ENCODE measurements at places on chromosomes 7 and 10. TPM values are rescaled to one million over a fixed set of nuclear protein-coding genes. Genes with fewer than 3 reads are reported as not detected.

TSPAN13 gene
- 25.9 TPM for total RNA-seq

DNA sequence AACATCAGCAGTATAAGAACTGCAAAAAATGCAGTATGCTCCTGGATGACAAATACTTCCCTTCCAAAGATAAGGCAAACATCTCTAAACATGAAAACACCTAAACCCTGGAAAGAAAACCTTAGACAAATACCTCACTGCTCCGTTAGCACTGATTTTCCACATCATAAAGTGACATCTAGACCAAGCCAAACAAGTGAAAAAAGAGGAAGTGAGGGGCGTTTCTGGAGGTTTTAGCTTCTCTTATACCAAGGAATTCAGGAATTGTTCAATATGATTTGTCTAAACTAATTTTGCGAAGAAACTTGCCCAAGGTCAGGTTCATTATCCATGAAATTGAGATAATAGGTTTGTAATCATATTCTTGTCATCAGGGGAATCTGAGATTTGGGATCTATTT lies 279.7 kb downstream of the ADRA2A start:
- no peak for DNase-seq

- peak; percentile 18 for DNase-seq
Observed at GRCh38 chr10:47311193-47311931, 10.9 kb upstream of the GDF2 start.

GRCh38 chr7:4256286-4256685 lies 425.8 kb upstream of the FOXK1 start:
- DNase-seq = no peak

- DNase-seq = no peak
Observed at GRCh38 chr7:134245253-134245652, 71.5 kb downstream of the SLC35B4 start.

AZGP1 gene
- total RNA-seq = 43.2 TPM

DNA sequence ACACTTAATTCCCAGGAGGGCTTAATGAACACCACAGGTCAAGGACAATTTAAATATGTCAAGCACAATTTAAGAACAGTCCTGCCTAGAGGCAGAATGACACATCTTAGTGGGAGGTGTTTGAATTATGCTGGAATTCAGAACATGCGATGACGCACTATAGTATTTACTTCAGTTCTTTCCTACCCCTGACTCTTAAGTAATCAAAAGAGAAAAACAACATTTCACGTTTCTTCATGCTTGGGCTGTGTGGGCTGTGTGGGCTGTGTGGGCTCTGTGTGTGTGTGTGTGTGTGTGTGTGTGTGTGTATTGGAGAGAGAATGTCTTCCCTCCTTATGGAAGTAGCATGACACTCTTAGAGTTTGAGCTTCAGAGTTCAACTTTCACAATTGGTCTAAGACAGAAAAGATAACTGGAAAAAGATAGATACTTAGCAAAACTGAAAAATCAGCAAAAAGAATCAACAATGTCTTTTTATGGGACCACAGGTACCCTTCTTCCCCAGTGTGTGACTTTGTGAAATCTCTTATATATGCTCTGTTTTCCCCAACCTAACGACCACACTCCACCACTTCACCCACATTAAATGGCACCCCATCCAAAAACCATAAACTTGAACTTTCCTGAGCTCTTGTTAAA lies 33.7 kb upstream of the CABCOCO1 start:
- no peak for DNase-seq

DNA sequence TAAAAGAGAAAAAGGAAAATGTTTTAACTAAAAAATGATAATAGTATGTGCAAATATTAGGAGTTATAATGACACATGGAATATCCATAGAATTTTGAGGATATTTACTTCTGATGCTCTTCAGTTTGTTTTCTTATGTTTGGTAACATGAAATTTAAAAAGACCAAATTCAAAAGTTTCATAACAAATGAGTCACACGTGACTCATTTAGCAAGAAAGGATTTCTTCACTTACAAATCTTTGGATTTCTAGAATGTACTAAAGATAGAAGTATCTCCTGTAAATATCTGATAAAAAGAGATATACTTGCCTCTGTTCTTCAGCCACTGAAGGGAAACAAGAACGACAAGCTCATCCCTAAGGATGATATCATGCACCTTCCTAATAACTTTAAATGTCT lies 774.5 kb upstream of the LRRTM3 start:
- DNase-seq = no peak

CAMK2G gene
- total RNA-seq = 44.2 TPM

DNA sequence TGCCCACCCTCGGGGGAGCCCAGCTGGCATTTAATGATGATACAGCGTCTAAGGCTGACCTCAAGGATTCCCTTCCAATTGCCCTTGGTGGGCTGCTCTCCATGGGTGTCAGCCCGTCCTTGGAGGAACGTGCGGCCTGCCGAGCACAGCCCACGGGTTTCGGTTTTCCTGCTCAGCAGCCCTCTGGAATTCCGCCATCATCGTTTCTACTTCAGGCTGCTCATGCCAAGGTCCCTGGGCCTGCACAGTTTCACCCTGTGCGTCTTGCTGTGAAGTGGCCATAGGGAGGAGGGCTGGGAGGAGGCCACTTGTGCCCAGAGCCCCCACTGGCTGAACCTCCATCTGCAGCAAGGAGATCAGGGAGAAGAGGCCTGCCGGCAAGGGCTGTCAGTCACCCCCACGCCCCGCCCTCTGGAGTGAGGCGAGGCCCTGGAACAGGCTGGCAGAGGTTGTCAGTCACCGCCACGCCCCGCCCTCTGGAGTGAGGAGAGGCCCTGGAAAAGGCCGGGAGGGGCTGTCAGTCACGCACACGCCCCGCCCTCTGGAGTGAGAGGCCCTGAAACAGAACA lies 82.8 kb downstream of the CHST15 start:
- DNase-seq = no peak

DNA sequence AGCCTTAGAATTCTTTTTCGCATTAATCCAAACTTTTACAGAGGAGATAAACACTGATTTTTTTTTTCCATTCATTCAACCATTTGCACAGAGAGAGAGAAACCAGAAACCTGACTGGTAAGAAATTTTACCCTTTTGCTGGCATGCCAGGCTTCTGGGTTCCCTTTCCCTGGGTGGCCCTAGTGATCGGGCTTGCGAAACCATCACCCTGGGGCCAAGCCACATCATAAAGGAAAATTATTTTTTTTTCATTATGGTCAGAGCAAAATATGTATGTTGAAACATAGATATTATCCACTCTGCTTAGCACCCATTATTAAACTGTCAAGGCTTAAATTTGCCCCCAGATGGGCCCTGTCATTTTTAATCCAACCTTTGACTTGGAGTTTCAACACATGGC lies 55.4 kb upstream of the INHBA start:
- no peak for DNase-seq

GRCh38 chr10:108323274-108323798 lies 1158.8 kb upstream of the SORCS1 start:
- DNase-seq = no peak

DNA sequence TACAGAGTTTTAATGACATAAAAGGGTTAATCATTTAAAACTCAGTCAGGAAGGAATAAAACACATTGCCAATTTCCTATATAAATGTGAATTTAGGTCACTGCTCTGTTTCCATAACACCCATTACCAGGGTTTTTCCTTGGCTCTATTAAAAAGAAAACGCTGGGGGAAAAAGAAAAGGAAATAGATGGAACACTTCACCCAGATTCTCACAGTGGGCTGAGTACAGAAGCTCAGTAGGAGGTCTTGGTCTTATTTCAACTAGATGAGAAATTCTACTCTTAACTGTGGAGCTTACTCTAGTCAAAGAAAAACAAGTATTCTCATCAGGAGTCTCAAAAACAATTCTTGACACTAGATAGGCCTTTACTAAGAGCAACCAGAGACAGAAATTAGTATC lies 36.5 kb downstream of the GLUD1 start:
- DNase-seq = no peak

DNA sequence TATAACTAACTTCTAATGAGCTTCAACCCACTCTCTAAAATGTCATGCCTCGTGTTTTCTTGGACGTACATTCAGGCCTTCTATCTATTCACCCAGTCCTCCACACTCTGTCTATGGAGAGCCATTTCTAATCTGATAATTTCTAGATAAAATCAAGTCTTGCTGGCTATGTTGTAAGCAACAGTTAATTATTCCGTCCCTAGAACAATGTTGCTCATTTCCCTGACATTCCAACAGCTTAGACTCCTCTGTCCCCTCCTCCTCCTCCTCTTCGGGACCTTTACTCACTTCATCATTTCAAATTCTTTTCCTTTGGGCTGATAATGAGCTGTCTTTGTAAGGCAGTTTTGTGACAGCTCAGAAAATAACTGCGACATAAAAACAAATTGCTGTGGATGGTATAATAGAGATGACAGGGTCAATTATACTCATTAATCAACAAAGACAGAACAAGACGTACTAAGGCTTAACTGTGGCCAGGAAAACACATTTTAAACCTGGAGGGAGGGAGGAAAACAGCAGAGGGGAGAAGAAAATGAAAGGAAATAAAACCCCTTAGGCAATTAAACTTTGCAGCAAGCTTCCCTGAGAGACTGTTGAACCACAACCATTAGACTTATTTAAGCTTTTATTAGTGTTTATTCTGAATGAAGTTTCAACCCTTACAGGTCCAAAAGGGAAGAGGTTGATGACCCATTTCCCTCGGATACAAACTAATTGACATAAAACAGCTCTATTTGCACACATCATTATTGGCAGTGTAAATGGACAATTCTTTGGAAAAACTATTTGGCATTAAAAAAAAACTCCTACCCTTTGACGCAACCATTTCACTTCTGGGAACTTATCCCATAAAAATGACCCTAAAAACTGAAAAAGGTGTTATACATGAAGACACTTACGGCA lies 179.1 kb downstream of the SFMBT2 start:
- DNase-seq = no peak

DNA sequence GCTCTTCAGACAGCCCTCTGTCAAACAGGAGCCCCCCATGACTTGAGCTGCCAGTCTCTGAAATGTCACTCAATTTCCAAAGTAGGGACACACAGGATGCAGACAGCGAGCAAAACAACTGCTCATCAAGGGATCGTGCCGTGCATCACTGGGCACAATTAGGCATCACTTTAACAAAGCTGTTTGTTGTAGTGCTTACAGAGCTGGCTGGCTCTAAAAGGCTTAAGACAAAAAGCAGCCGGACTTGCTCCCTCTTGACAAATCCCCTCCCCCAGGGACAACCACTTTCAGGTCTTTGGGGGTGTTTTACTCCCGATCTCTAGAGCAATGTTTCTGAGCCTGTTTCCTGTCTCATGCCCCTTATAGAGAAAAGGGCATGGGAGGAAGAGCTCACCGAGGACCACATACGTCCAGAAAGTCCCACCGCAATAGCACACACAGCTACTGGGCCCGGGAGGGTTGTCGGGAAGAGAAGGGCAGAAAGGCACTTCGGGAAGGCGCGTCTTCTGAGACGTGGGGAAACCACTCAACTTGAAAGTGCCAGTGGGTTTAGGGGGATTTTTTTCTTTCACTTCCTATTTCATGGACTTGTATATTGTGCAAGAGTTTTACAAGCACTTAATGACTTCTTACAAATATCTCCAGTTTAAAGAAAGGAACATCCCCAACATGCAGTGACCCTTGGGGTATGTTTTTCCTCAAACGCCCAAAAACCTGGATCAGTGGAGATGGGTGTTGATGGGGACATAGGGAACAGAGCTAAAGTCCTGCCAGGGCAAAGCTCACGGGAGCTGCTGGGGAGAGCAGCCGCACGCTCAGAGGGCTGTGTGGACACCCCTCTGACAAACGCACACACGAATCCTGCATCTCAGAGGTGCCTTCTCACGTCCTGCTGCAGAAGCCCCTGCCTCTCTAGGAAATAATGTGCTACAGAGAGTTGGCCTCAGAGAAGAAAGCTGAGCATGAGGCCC lies 27.1 kb downstream of the LRRC20 start:
- no peak for DNase-seq

DNA sequence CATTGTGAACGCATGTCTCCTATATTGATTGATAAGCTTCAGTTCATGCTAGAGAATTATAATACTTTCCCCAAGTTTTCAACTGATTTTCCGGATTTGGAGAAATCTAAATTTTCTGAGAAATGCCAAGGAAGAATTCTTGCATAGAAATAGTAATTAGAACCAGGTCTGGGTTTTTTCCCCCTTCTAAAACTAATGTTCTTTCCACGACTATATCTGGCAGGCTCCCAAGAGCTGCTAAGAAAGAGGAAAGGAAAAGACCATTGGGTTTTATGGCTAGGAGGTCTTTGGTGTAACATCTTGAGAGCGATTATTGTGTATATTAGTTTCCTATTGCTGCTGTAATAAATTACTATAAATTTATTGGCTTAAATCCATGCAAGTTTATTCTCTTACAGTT lies 71.8 kb upstream of the CACNB2 start:
- no peak for DNase-seq

- no peak for DNase-seq
Observed at GRCh38 chr7:106358103-106358663, 73.4 kb upstream of the NAMPT start.

DNA sequence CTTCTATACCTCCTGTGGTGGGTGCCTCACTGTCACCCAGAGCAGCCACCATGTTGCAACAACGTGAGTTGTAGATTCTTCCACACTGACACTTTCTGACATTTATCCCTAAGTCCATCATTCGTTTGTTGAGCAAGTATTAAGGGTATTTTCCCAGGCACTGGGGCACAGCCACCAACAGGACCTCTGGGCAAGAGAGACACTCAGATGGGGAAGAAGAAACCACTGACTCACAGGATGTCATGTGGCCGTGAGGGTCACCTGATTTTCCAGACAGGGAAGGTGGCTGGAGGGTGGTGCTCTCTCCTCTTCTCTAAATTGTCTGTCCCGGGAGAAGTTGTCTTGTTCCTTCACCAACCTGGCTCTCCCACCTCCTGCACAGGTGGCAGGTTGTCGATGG lies 51.7 kb upstream of the PPIF start:
- DNase-seq = no peak

TMEM270 gene
- total RNA-seq = not detected

DNA sequence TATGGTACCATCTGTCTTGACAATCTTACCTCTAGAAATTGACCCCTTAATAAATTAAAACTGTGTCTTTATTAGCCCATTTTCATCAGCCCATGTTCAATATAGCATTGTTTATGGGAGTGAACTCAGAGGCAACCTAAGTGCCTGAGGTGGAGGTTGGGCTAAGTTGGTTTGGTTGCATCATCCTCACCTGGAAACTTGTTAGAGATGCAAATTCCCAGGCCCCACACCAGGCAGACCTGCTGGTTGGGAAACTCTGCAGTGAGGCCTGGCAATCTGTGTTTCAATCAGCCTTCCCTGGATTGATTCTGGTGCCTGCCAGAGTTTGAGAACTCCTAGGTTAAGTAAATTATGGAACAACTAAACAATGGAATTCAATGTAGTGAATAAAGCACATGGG lies 9.4 kb upstream of the FAM170B start:
- DNase-seq = no peak

GRCh38 chr7:26593393-26593792 lies 271.0 kb downstream of the SKAP2 start:
- no peak for DNase-seq

DNA sequence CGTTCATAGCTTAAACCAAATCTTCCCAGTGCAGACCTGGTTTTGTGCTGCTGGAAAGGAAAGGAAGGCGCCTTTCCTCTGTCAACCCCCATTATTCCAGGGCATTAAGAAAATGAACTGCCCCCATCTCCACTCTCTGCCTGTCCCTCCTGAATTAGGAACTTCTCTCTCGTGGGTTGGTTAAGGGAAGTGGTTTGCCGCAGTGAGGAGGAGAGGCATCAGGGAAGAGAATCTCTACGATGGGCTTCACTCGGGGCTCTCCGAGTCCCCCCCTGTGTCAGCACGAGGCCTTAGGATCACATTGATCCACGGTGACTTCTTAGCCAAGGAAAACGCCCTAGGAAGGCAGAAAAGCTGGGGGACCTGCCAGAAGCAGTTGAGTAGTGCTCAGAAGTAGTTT lies 53.9 kb upstream of the LYZL2 start:
- DNase-seq = no peak

GRCh38 chr10:100693821-100694220 lies 51.6 kb upstream of the PAX2 start:
- DNase-seq = no peak
